ACHN (cell line): ENCODE measurements at places on chromosomes 4 and X.

DNA sequence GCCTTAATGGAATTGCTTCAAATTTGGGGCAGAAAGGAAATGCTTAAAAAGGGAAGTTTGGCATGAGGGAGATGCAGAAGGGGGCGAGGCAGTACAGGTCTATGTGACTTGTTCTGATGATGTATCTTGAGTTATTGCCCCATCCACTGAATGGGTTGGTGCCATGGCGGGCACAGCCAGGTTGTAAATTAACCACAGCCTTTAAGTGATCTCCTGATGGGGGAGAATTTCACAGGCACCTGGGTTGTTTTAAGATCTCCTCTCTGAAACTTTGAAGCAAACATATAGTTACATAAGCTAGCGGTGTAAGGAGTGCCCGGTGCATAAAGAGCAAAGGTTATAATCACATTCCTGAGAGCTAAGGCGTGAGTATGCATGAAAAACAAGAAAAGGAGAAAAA, 37.0 kb downstream of the NPY5R start:
- no peak for DNase-seq

- no peak for DNase-seq
Observed at GRCh38 chr4:98210281-98210680, 50.9 kb upstream of the RAP1GDS1 start.

DNA sequence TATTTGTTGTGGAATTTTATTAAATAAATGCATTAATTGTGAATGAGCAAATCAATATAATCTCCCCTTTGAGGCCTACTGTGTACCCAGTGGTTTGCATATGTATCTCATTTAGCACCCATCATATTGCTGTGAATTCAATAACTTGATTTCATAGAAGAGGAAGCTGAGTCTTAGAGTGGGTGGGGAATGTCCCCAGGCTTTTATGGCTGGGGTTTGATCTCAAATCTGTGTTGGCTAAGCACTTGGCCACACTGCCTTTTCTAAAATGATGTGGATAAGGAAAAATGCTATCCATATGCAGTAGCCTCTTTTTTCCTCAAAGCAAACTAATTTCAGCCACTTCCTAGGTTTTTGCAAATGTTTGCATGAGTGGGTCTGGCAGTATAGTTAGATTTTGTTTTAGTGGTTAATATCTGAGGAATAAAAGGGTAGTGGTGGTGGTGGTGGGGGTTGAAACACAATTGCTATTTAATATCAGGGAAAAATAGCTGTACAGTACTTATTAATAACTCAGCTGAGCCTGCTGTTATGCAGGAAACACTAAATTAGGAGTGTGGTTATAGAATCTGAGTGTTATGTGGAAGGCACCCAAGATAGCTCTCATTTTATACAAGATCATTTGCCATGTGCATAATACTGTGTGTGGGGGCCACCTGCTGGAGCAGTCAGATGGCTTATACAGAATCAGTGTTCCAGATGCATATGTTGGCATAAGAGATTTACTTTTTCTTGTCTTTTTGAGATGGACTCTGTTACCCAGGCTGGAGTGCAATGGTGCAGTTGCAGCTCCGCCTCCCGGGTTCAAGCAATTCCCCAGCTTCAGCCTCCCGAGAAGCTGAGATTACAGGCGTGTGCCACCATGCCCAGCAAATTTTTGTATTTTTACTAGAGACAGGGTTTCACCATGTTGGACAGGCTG, 108.0 kb downstream of the TMEM131L start:
- DNase-seq: peak; percentile 40

DNA sequence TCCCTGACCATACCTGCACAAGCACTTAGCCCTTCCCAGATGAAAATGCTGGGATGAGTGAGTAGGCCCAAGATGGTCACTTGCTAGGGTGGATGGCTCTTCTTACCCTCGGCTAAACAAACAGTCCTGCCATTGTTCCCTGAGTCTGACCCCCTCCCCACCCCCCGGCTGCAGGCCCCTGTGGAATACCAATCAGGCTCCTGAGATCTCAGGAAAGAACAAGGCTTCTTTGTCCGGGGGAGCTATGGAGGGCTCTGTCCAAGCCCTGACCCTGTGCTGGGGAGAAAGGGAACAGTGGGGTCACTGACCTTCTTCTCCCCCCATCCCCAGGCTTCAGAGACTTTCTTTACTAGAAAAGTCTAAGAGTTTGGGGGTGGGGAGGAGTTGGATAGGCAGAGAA, 6.0 kb downstream of the PLP1 start:
- no peak for DNase-seq

DNA sequence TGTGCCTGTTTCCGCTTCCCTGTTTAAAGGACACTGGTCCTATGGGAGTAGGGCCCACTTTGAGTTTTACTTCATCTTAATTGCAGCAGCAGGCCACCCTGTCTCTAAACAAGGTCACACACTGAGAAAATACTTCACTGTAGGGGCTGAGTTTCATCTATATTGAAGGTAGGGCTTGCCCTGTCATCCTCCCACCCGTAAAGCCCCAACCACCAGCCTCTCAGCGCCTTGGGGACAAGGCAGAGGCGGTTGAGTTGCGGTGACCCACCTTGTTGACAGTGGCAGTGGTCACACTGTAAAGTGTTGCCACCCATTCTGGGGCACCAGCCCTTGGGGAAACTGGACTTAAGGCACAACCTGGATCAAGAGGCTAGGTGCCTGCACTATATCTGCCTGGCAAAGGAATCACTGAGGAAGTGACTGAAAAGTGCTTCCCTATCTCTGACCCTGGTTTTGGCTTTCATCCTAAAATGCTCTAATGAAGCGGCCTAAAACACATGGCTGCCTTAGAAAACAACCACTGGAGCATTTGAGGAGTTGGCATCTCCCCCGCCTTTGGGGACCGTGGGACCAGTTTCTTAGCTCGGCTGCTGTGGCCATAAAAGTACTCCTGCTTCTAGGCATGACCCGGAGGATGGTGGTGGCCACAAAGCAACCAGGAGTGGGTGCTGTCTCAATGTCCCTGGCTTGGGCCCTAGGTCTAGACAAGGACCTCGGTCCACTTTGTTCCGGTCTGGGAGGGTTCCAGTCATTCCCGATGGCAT, 7.8 kb upstream of the WDR1 start:
- no peak for DNase-seq

DNA sequence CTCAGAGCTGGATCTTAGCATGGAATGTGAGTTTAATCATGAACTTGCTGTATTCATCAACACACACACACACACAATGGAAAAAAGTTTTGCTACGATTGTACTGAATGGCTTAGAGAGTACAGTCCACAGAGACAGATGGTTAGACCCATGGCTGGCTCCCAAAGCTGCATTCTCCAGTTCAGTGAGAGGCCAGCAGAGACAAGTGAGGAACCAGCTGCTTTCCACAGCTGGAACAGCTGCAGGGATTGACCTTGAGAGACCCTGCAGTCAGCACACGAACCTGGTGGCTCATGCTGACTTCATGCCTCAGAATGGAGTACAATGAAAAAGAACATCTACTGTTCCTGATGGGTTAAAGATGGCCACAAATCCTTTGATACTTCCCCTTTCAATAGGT, 94.5 kb downstream of the DHX15 start:
- no peak for DNase-seq

GRCh38 chr4:7294176-7294756, 101.9 kb downstream of the SORCS2 start:
- DNase-seq: no peak

DNA sequence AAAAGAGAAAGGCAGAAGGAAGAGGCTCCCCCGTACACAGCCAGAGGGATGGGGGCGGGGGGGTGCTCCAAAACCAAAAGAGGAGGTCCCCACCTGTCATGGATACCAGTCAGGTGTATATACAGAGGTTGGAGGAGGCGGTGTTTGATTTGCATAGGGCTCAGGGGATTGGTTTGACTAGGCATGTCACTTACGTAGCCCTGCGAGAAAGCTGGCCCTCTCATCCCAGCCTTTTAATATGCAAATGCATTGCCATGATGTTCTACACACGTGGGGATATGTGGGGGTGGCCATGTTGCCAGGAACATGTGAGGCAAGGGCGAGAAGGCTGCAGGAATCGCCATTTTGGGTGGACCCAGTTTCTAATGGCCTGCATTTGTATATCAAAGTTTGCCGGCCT, 38.6 kb downstream of the TMEM150C start:
- DNase-seq: no peak

DNA sequence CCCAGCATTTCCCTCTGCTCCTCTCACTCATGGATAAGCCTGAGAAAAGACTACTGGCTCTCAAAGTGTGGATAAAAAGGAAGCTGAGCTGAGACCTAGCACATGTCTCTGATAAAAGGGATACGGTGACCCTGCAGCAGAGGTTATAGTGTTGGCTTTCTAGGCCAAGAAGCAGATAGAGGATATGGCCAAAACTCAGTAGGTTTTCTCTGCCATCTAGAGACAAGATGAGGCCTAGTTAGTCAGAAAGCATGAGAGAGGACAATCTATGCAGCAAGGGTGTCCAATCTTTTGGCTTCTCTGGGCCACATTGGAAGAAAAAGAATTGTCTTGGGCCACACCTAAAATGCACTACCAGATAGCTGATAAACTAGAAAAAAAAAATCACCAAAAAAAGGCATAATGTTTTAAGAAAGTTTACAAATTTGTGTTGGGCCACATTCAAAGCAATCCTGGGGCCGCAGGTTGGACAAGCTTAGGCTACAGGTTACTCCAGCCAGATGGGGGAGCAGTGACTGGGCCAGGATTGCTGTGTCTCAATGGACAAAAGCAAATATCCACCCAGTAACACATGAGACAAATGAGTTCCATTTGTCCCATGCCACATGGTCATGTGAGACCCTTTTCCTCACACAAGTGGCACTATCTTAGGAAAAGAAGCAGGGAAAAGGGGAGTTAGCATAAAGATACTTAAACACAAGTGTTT, 411.4 kb downstream of the INPP4B start:
- no peak for DNase-seq

DNA sequence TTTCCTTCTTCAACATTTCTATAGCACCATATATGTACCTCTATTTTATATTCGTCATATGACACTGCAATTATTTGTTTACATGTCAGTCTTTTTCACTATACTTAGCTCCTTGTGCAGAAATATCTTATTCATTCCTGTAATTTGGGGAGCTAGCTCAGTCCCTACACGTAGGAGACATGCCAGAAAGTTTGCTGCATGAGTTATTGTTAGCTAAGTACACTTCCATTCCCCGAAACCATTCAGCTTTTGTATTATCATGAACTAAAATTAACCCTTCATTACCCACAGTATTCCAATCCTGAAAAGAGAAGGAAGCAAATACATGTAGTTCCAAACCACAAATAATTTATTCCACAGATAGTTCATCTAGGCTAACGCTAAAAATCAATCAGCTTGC, 10.2 kb downstream of the CBR4 start:
- DNase-seq: no peak

DNA sequence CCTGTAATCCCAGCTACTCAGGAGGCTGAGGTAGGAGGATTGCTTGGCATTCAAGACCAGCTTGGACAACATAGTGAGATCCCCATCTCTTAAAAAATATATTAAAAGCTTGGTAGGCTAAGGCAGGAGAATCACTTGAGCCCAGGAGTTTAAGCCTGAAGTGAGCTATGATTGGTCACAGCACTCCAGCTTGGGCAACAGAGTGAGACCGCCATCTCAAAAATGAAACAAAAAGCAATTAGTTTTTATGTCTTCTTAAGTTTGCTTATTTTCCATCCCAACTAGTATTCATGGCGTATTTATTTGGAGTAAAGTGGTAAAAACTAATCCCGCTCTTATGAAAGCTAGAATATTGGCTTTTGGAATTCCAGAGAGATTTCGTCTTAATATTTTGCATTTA, 25.4 kb upstream of the PDE5A start:
- DNase-seq: no peak

GRCh38 chr4:173522160-173522950, 7.7 kb downstream of the HAND2 start:
- DNase-seq: peak; percentile 63

DNA sequence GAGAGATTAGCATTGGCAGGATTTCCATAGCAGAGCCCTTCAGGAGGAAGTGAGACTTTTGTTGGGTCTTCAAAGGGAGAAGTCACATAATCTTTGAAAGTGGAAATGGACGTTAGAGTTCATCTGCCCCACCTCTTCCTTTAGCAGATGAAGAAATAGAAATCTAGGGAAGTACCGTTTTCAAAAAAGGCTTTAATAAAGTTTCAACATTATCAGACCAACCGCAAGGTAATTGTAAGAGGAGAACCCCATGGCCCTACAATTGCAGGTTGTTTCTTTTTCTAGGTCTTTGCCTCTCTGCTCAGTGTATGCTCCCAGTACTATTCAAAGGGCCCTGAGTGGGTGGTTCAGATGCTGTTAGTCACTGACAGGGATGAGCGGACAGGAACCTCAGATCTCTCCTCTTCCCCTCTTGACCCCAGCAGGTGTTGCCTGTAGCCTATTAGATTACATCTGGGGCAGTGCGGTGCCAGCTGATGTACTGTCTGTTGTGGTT, 48.6 kb upstream of the AP1S2 start:
- DNase-seq: no peak

GRCh38 chrX:103754401-103754800, 22.2 kb upstream of the PLP1 start:
- no peak for DNase-seq

DNA sequence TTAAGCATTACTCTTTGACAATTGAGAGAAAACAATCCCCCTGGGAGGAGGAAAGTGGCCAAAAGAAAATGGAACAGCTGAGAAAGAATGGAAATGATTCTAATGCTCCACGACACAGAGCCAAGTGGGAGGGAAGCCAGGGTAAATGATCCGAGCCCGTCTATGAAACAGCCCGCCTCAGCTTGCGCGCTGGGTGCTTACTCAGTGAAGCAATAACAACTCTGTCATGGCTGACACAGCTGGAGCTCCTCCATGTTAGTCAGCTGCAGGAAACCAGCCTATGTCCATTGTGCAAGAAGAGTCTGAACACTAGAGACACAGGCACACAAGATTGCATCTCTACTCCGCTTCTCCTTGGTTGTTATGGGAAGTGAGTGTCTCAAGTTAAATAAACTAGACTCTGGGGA, 19.3 kb downstream of the NOA1 start:
- peak; percentile 80 for DNase-seq

- DNase-seq: peak; percentile 47
Observed at GRCh38 chr4:23614284-23614892, 275.5 kb downstream of the PPARGC1A start.

- DNase-seq: no peak
Observed at GRCh38 chr4:148029781-148030180, 297.9 kb downstream of the ARHGAP10 start.

GRCh38 chrX:48509619-48510018, 827 bp downstream of the PORCN start:
- DNase-seq: no peak

- DNase-seq: no peak
Observed at GRCh38 chr4:2065106-2065930, 6.2 kb downstream of the NAT8L start.
